ENCODE measurements at places on chromosomes 7 and 10. TPM values are rescaled to one million over a fixed set of nuclear protein-coding genes. Genes with fewer than 3 reads are reported as not detected.

DNA sequence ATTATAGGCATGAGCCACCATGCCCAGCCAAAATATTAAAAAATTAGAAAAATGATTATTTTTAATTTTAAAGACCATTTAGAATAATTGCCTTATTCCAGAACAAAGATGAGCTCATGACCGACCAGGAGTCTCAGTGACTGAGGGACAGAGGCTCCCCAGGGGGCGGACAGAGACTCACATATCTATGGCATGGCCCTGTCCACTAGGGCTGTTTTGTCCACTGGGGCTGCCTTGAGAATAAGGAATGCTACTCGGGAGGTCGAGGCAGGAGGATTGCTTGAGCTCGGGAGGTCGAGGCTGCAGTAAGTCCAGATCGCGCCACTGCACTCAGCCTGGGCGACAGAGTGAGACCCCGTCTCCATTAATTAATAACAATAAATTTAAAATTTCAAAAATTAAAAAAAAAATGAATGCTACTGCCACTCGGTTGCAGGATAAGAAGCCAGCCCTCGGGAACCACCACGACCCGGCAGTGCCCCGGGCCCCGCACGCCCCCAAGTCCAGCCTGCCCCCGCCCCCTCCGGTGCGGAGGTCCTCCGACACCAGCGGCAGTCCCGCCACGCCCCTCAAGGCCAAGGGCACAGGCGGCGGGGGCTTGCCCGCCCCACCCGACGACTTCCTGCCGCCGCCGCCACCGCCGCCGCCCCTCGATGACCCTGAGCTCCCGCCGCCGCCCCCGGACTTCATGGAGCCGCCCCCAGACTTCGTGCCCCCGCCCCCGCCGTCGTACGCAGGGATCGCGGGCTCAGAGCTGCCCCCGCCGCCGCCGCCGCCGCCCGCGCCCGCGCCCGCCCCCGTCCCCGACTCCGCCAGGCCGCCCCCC, 128.6 kb downstream of the APBB1IP start:
- H3K36me3 ChIP-seq = no peaks in the 10 kb centered on the region
- no peak for DNase-seq
- H3K27me3 ChIP-seq = no peaks in the 10 kb centered on the region
- H3K4me1 ChIP-seq = peaks cover 6% of the 10 kb centered on the region
- H3K4me3 ChIP-seq = no peak overlapping the region

DNA sequence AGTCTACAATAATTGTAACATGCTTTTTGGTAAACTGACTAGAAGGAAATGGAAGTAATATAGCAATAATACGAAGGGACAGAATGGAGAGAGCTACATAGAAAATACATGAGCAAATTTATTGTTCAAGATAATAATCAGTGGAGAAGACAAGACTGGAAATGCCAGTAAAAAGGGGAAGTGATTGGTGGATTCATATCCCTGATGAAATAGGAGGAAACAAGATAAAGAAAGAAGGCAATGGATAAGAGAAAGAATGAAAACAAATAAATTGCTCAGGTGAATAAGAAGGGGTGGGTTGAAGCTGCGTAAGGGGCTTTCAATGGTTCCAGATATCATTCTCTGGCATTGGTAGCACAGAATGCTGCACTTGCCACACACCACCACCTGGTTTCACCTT, 135.9 kb downstream of the LRRN3 start:
- H3K27me3 ChIP-seq = no peaks in the 10 kb centered on the region
- H3K27ac ChIP-seq = no peak overlapping the region
- no peaks in the 10 kb centered on the region for H3K36me3 ChIP-seq
- H3K4me3 ChIP-seq = no peak overlapping the region
- DNase-seq = no peak

DNA sequence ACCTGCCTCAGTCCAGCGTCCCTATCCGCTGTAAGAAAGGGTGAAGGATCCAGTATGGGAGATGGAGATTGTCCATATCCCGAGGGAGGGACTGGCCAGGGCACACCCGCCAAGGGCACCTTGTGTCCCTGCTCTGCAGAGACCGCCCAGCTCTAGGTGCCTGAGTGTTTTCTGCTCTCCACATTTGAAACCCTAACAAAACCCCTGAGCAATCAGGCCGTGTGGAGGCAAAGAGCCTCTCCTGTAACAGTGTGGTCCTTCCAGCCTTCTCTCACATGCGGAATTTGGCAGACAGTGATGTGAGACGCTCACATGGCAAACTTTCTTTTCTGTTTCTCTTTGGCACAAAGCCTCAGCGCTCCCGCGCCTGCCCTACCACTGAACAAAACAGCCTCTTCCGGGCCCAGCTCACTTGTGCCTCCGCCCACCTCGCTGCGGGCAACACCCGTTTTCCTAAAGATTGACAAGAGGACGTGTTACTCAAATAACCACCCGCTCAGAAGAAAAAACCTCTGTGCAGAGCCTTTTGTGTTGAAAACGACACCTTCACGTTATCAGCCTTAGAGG, 514.8 kb downstream of the DNAJB6 start:
- H3K4me3 ChIP-seq = no peak overlapping the region
- DNase-seq = no peak
- peaks cover 6% of the 10 kb centered on the region for H3K36me3 ChIP-seq
- no peak overlapping the region for H3K27ac ChIP-seq

DNA sequence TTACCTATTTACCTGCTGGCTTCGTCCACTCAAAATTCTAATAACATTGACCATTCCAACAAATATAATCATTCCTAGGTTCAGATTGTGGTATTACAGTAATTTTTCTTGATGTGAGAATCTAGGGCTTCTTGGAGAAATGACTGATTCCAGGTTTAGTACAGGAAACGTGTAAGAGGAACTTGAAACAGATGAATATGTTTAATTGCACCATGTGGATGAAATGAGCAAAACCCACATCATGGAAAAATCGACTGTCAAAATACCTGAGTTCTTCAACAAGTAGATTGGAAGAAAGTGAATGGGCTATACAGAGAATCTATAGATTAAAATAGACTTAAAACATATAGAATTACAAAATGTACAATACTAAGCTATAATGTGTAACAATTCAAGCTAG, 24.9 kb upstream of the OR9A4 start:
- no peak overlapping the region for H3K27ac ChIP-seq
- no peak for DNase-seq
- no peaks in the 10 kb centered on the region for H3K27me3 ChIP-seq
- no peak overlapping the region for H3K4me3 ChIP-seq

- H3K27ac ChIP-seq = no peak overlapping the region
- no peaks in the 10 kb centered on the region for H3K36me3 ChIP-seq
- DNase-seq = no peak
- H3K27me3 ChIP-seq = peaks cover 98% of the 10 kb centered on the region
- no peak overlapping the region for H3K4me3 ChIP-seq
- H3K4me1 ChIP-seq = peaks cover 35% of the 10 kb centered on the region
Observed at GRCh38 chr10:99537989-99538917, 5.5 kb downstream of the NKX2-3 start.

DNA sequence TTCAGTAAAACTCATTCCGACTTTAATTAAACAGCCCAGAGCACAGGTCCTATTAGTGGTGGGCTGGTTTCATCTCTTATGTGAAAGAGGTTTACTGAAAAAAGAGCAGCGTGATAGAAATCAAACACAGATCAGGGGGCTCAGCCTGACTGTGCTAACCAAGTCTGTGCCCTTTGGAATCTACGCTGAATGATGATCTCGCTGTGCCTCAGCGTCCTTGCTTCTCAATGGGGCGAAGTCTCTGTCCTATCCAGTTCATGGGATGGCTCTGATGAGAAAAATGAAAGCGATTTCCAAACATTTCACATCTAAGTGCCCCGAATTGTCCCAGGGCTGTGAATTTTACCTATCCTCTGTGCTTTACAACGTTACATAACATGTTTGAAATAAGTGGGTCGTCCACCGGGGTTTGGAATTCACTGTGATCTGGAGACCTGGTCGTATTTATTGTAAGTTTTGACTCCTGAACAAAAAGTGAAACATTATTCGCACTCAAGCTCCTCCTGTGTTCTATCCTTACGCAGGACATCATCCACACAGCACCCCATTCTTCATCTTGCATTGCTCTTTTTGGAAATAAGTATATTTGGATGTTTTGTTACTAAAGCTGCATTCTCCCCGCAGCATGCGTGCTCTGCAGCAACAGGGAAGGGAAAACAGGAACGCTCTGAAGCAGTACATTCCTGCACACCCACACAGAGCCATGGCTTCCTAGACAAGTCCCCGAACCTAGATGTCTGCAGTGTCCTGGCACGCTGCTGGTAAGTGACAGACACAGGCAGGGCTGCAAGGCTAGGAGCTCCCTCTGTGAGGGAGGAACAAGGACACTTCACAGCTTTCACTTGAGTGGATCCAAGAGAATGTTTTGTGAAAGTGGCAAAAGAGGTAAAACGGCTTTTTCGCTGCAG, 83.5 kb downstream of the SLC37A3 start:
- H3K4me1 ChIP-seq = peaks cover 15% of the 10 kb centered on the region
- no peaks in the 10 kb centered on the region for H3K36me3 ChIP-seq
- H3K27me3 ChIP-seq = no peaks in the 10 kb centered on the region
- no peak for DNase-seq

- H3K27ac ChIP-seq = peak within 1 kb of the TSS; percentile 85
- no peaks in the 10 kb centered on the region for H3K27me3 ChIP-seq
- peak within 1 kb of the TSS; percentile 79 for H3K4me3 ChIP-seq
- peaks cover 24% of the 10 kb centered on the region for H3K4me1 ChIP-seq
Observed at GRCh38 chr10:70887804-70888800, at the start of gene PCBD1. Gene PCBD1 (minus strand): TSS chr10:70888565. CDS start chr10:70888533, 32 bp downstream.

GRCh38 chr10:75617485-75618155, 186.2 kb downstream of the LRMDA start:
- H3K36me3 ChIP-seq = no peaks in the 10 kb centered on the region
- H3K27me3 ChIP-seq = no peaks in the 10 kb centered on the region
- peaks cover 3% of the 10 kb centered on the region for H3K4me1 ChIP-seq
- no peak overlapping the region for H3K4me3 ChIP-seq

- no peaks in the 10 kb centered on the region for H3K27me3 ChIP-seq
- peaks cover 3% of the 10 kb centered on the region for H3K36me3 ChIP-seq
- no peak for DNase-seq
- H3K4me3 ChIP-seq = no peak overlapping the region
- H3K27ac ChIP-seq = no peak overlapping the region
Observed at GRCh38 chr7:2289111-2289586, 25.1 kb downstream of the SNX8 start.

GRCh38 chr7:21364801-21365271, 63.0 kb upstream of the SP4 start:
- H3K27ac ChIP-seq = no peak overlapping the region
- no peaks in the 10 kb centered on the region for H3K27me3 ChIP-seq
- no peaks in the 10 kb centered on the region for H3K4me1 ChIP-seq
- no peak for DNase-seq
- H3K36me3 ChIP-seq = no peaks in the 10 kb centered on the region
- no peak overlapping the region for H3K4me3 ChIP-seq

DNA sequence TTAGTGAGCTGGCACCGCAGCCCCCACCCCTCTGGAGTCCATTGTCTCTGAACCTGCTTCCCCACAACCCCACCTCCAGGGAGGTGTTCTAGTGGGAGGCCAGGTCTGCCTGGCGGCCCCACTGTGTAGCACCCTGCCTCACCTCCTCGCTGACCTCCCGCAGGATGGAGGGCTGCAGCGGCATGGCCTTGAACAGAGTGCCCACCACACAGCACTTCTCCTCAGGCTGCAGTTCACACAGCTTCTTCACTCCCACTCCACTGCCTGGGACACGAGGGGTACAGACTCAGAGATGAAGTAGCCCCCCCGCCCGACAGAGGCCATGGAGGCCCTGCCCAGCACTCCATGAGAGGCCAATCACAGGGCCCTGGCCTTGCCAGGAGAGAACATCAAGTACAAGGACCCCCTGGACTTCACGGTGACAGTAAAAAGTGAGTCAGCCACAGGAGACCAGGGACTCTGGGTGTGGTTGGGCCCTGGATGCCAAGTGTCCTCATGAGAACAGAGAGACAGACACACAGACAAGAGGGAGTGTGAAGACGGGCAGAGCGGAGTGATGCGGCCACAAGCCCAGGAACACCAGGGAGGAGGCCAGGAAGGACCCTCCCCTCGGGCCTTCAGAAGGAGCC, 5.4 kb downstream of the POLD2 start:
- H3K4me1 ChIP-seq = peaks cover 50% of the 10 kb centered on the region
- no peak for DNase-seq
- peaks cover 80% of the 10 kb centered on the region for H3K36me3 ChIP-seq
- H3K27ac ChIP-seq = no peak overlapping the region

DNA sequence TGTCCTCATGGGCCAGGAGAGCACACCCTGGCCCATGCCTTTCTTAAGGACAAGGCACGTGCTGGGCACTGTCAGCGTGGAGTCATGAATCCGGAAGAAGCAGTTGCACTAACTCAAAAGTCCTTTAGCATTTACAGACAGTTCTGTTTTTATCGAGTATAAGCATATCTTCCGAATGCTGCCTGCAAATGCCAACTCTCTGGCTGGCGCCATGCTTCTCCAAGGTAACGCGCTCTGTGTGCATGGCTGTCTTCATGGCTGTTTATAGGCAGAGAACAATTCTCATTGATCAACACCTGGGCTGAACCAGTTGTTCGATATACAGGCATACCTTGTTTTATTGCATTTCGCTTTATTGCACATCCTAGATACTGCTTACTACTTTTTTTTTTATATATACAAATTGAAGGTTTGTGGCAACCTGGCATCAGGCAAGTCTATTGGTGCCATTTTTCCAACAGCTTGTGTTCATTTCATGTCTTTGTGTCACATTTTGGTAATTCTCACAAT, 28.0 kb upstream of the ZNRF2 start:
- H3K36me3 ChIP-seq = no peaks in the 10 kb centered on the region
- H3K4me3 ChIP-seq = no peak overlapping the region
- peaks cover 14% of the 10 kb centered on the region for H3K4me1 ChIP-seq
- no peak overlapping the region for H3K27ac ChIP-seq
- no peak for DNase-seq

- H3K27ac ChIP-seq = no peak overlapping the region
- no peaks in the 10 kb centered on the region for H3K36me3 ChIP-seq
- no peaks in the 10 kb centered on the region for H3K27me3 ChIP-seq
Observed at GRCh38 chr10:45520476-45520875, 146.5 kb downstream of the ALOX5 start.

GRCh38 chr7:114312649-114313048, 102.0 kb upstream of the FOXP2 start:
- DNase-seq = no peak
- no peaks in the 10 kb centered on the region for H3K27me3 ChIP-seq
- H3K36me3 ChIP-seq = no peaks in the 10 kb centered on the region

- DNase-seq = no peak
- no peaks in the 10 kb centered on the region for H3K27me3 ChIP-seq
- no peaks in the 10 kb centered on the region for H3K36me3 ChIP-seq
- no peak overlapping the region for H3K4me3 ChIP-seq
Observed at GRCh38 chr7:143327903-143328302, 12.0 kb downstream of the CLCN1 start.

DNA sequence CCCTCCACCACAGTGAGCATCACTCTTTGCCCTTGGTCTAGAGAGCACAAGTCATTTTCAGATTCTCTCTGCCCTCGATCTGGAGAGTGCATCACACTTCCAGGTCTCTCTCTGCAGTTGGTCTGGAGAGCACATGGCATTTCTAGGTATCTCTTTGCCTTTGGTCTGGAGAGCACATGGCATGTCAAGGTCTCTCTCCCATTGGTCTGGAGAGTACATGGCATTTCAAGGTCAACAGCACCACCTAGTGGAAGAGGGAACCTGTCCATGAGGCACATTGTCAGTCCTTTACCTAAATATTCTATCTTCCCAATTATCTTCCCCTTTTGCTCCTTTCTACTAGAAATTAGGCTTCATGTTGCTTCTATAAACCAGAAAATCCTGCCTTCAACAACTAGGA, 1139.4 kb downstream of the XPNPEP1 start:
- H3K4me3 ChIP-seq = no peak overlapping the region
- H3K27me3 ChIP-seq = no peaks in the 10 kb centered on the region
- DNase-seq = no peak
- no peak overlapping the region for H3K27ac ChIP-seq

The EPHB4 gene
- polyA plus RNA-seq = 25.0 TPM

The CRYGN gene
- 3.0 TPM for polyA plus RNA-seq

The CAV2 gene
- polyA plus RNA-seq = 17.2 TPM

The FFAR4 gene
- polyA plus RNA-seq = 0.30 TPM

The NKX1-2 gene
- polyA plus RNA-seq = 2.0 TPM

The FAM237B gene
- 0.22 TPM for polyA plus RNA-seq

The SNX10 gene
- 44.0 TPM for polyA plus RNA-seq

The VIM gene
- 2,175 TPM for polyA plus RNA-seq

Data from spinal cord (tissue), 10 donors.